ENCODE measurements at places on chromosomes 4 and X.

GRCh38 chr4:6733358-6734164, 17.6 kb downstream of the BLOC1S4 start:
- DNase-seq = no peak

DNA sequence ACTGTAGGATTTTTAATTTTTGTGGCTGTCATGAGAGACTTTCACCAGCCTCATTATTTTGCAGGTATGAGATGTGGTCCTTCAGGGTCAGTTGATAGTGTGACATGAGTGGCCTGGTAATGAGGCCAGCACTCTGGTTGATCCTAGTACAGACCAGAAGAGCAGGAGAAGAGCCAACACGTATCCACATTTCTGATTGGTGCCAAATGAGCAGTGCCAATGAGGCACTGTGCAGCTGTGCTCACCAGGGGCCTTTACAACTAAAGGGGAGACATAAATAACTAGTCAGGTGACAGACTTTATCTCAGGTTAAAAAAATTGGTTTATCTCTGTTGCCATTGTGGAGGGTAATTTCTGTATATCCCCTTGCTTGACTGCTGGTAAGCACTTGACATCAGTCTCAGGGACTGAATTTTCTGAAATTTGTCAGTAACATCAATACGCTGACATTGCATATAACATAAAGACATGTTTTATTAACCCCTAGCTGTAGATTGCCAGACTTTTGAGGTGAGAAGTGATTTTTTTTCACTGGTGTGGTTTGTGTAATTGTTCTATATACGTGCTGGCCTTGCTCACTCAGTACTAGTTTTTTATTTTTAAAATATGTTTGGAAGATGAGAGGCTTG, 101.2 kb downstream of the AFF1 start:
- DNase-seq = no peak

DNA sequence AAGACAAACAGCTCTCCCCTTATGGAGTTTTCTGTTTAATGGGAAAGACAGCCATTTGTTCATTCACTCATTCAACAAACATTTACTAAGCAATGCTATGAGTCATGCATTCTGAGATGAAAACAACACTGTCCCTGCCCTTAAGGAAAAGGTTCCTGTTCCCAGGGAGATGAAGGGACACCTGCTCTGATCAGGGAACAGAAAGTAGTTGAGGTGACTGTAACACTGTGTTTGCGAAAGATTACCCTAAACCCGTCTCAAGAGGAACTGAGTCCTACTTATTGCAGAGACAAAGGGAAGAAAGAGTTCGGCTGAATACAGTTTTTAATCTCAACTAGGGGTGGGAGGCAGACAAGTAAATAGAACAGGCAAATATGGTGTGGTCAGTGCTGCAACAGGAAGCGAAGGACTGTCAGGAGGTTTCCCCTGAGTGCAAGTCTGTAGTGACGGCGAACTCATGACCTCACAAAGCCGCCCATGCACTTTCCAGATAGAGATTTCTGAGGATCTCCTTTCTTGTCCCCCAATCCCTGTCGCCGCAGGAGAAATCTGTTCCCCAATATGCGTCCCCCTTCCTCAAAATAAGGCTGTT, 712 bp downstream of the STX18 start:
- peak; percentile 38 for DNase-seq

GRCh38 chr4:118338518-118338917, 14.3 kb downstream of the PRSS12 start:
- DNase-seq = no peak

DNA sequence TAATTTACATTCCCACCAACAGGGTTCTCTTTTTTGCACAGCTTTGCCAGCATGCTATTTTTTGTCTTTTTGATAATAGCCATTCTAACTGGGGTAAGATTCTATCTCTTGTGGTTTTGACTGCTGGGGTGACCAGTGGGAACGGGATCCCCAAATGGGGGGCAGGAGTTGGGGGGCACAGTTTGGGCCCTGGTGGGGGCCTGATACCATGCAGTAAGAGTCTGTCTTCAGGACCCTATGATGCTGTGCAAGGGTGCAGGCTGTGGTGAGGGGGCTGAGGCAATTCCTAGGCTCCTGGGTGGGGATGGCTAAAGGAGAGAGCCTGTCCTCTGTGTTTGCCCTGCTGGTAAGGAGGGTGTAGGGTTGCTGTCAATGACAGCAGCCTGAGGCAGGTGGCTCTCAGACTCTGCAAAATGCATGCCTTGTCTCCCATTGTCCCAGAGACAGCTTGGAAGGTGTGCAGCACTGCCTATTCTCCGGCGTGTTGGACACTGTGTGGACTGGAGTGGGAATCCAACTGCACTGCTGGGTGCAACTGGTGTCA, 172.7 kb upstream of the ARHGAP24 start:
- no peak for DNase-seq

Measured in CD4-positive, alpha-beta T cell treated with Interleukin-12 subunit alpha and Interleukin-12 subunit beta, for 1 hour (primary cell).